Left renal pelvis (tissue), 4 donors: ENCODE measurements at places on chromosomes 13 and 19. TPM values are rescaled to one million over a fixed set of nuclear protein-coding genes. Genes with fewer than 3 reads are reported as not detected.

Gene PODNL1
- 1.7 TPM for polyA plus RNA-seq

Gene TMPRSS9
- 0.17 TPM for polyA plus RNA-seq

Gene CGB5
- 0.18 TPM for polyA plus RNA-seq

Gene RXFP2
- 0.76 TPM for polyA plus RNA-seq

Gene SIGLEC12
- polyA plus RNA-seq, result 0.16 TPM

Gene NMRK2
- polyA plus RNA-seq, result not detected

Gene SHANK1
- polyA plus RNA-seq, result 6.1 TPM

Gene PEG3
- polyA plus RNA-seq, result 105 TPM

Gene DACH1
- polyA plus RNA-seq, result 128 TPM

Gene PPP2R1A
- polyA plus RNA-seq, result 313 TPM

GRCh38 chr13:46908501-46908900, 11.6 kb upstream of the HTR2A start:
- DNase-seq, result no peak

- no peak for DNase-seq
Observed at GRCh38 chr19:10566658-10567410, 1.0 kb upstream of the KRI1 start.

DNA sequence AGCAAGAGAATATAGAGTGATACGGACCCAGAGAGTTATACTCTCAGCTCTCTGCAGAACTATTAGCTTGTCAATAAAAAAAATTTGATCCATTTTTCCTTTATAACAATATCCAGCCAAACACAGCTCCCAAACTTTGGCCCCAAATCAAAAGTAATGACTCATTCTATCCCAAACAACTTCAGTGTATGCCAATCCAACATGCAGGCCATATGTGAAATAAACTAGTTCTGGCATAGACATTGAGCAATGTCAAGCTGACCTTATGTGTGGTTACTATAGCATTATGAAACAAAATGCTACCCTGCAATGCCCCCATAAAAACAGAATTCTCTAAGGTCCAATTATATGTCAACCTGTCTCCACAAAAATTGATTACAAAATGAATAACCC, 209.5 kb downstream of the DNAJC15 start:
- no peak for DNase-seq

DNA sequence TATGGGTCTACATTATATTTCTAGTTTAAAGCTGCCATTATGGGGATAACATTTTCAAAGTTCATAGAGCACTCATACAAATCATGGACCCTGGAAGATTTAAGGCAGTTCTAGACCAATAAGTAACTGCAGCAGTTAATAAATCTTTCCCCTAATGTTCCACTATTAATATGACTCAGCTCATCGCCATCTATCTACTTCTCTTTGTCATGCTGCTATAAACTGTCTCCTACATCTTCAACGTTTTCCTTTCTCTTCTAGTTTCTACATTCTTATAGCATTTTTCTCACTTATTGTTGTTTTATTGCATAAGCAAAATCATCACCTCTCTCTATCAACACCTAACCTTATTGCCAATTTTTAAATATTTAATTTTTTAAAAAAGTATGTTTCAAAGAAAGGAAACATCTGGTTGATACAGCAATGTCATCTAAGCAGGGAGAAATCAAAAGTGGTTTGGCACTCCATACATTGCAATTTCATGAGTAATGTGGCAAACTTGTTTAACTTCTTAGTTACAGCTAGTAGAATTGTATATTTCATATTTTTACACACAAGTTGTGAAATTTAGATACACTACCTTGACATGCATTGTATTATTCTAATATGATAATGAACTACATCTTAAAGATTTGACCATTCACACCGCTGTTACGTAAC, 1500.4 kb upstream of the MIR17HG start:
- DNase-seq, result no peak

GRCh38 chr19:31340042-31341025, 8.9 kb downstream of the TSHZ3 start:
- DNase-seq, result no peak

DNA sequence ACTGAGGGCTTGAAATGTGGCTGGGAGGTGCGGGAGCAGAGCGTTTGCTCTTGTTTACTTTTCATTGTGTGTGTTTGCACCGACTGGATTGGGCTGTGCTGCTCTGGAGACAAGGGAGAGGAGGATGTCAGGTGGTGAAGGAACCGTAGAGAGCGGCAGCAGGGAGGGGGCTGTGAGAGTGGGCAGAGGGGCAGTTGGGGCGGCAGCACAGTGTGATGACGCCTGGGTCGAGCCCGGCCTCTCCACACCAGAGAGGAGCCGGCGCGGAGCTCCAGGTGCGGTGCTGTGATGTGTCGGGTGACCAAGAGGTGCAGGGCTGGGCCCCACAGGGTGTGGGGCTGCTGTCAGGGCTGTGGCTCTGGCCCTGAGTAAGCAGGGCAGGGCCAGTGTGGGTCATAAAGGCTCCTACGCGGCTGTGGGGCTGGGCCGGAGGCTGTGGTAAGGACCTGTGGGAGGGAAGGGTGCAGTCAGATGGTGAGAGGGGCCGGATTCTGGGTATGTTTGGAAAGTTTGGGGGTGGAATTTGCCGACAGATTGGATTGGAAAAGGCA, 10.5 kb downstream of the NAXD start:
- no peak for DNase-seq

DNA sequence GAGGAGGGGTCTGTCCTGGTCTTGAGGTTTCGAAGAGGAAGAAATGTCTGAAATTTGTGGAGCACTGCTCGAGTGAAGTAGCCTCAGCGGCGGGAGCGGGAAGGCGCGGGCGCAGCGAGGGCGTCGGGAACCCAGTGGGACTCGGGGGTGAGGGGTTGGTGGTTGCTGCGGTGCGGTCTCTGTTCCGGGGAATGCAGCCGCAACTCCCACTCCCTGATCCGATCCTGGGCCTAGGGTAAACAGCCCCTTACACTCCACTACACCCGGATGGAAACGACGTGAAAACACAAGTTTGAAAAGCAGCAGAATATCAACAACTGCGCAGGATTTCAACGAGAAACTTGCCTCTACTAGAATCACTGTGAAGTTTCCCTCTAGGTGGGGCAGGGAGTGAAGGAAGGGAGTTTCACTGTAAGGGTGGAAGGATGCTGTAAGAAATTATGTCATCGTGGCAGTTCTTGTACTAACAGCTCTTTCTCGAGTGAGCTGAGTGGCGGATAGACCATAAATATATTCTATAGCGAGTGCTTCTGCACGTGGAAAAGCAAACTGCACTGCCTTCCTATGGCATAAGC, 2.0 kb upstream of the KLF12 start:
- DNase-seq, result no peak

DNA sequence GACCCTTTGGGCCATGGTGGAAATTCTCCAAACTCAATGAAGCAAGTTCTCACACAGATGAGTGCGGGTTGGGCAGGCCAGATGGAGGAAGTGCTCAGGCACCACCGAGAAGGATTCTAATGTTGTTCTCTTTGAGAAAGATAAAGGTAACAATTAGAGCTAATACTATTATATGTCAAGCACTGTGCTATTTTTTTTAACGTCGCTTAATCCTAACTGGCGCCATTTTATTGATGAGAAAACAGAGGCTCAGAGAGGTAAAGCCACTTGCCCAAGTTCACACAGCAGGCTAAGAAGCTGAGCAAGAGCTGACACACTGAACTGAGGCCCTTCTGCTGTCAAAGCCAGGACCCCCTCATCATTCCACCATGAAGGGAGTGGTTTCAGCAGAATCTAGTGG, 1.0 kb downstream of the FBL start:
- no peak for DNase-seq

DNA sequence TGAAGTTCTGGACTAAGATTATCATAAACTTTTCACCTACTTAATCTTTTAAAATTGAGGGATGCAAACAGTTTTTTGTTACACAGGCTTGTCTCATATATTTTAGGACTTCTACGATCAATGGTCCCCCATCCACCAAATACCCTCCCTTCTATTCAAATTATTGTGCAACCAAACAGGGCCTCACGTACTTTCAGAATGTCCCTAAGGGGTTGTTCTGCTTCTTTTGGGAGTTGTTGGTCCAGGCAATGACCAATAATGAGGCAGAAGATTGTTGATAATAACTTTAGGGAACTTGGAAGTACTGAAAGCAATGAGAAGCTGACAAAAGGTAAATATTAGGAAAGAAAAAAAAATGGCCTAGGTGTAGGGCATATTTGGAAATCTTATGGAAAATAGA, 2.9 kb downstream of the DNAJC15 start:
- no peak for DNase-seq

GRCh38 chr13:73258406-73258805, 199.6 kb downstream of the KLF5 start:
- DNase-seq, result no peak

DNA sequence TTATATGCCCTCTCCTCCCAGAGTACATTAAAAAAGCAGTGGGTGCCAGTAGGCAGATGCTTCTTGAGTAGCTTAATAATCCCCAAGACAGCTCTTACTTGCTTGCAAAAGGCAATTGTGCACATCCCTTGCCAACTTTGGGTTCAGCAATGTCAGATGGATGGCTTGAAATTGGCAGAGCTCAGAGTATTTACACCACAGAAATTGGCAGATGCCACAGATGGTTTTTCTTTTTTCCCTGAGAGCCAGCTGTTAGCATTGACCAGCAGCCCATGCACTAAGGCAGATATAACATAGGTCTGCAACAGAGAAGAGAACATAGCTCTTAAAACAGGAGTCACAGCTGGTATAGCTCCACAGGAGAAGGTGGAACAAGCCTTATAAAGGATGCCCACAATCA, 18.4 kb upstream of the RNASEH2B start:
- DNase-seq, result no peak

DNA sequence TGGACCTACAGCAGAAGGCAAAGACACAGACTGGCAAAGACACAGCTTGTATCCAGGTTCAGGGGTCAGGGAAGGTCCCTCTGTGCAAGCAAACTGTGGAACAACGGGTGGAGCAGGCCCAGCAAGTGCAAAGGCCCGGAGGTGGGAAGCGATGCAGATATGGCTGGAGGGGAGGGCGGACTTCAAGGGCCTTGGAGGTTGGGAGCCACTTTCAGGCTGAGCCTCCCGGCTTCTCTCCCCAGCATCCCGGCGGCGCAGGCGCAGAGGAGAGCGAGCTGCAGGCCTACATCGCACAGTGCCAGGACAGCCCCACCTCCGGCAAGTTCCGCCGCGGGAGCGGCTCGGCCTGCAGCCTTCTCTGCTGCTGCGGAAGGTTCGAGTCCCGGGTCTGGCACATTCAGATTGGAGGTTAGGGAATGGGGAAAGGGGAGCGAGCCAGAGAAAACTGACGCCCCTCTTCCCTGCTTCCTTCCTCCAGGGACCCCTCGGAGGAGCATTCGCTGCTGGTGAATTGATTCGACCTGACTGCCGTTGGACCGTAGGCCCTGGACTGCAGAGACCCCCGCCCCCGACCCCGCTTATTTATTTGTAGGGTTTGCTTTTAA, 2.1 kb upstream of the PNPLA6 start:
- DNase-seq, result no peak
